ENCODE measurements at places on chromosomes 7 and 10. TPM values are rescaled to one million over a fixed set of nuclear protein-coding genes. Genes with fewer than 3 reads are reported as not detected.

Gene AOC1
- total RNA-seq = not detected

Gene FAM25A
- 40.0 TPM for total RNA-seq

Gene TSPAN13
- total RNA-seq = 13.8 TPM

Gene ITPRID1
- not detected for total RNA-seq

Gene SAP25
- total RNA-seq = 2.9 TPM

DNA sequence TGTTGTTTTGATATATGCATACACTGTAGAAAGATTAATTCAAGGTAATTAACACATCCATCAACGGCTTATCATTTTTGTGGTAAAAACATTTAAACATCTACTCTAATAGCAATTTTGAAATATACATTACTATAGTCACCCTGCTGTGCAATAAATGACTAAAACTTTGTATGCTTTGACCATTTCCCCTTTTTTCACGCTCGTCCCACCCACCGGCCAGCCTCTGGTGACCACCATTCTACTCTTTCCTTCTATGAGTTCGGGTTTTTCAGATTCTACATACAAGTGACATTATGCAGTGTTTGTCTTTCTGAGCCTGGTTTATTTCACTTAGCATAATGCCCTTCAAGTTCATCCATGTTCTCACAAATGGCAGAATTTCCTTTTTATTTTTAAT is 21.3 kb downstream of the CYCS start:
- H3K4me1 ChIP-seq = no peaks in the 10 kb centered on the region
- H3K4me3 ChIP-seq = no peak overlapping the region
- H3K27me3 ChIP-seq = no peaks in the 10 kb centered on the region
- DNase-seq = no peak
- no peaks in the 10 kb centered on the region for H3K36me3 ChIP-seq

DNA sequence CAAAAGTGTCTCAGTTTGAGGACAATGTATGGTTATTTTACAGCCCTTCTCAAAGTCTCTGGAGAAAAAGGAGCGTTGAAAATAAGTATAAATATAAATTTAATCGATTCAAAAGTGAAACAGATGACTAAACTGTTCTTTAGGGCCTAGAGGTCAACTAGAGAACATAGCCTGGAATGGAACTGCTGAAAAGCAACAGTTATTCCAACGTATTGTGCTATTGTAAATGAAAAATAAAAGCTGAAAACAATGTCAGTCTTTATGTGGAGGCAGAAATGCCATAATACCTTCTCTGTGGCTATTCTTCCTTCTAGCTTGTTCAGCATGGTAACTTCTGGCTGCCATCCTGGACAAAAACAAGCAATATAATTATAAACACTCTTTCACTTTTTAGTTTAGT is 362.5 kb downstream of the ARL4A start:
- no peaks in the 10 kb centered on the region for H3K27me3 ChIP-seq
- H3K4me3 ChIP-seq = no peak overlapping the region
- no peak for DNase-seq
- no peaks in the 10 kb centered on the region for H3K4me1 ChIP-seq
- H3K36me3 ChIP-seq = no peaks in the 10 kb centered on the region
- H3K27ac ChIP-seq = no peak overlapping the region

DNA sequence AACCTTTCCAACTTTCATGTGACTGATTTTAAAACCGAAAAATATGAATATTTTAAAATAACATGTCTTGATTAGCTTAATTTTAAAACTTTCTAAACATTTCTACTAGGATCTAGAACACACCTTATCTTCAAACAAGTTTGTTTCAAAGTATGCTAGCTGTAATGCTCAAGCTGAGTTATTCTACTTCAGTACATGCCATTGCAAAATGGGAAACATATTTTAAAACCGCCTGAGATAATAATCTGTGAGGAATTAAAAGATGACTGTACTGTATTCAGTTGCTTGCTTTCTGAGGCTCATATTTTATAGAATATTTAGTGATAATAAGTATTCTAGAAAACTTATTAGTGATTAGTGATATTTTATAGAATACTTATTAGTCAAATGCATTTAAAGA is 99.6 kb downstream of the LMBR1 start:
- H3K27ac ChIP-seq = no peak overlapping the region
- DNase-seq = no peak
- H3K4me1 ChIP-seq = no peaks in the 10 kb centered on the region

DNA sequence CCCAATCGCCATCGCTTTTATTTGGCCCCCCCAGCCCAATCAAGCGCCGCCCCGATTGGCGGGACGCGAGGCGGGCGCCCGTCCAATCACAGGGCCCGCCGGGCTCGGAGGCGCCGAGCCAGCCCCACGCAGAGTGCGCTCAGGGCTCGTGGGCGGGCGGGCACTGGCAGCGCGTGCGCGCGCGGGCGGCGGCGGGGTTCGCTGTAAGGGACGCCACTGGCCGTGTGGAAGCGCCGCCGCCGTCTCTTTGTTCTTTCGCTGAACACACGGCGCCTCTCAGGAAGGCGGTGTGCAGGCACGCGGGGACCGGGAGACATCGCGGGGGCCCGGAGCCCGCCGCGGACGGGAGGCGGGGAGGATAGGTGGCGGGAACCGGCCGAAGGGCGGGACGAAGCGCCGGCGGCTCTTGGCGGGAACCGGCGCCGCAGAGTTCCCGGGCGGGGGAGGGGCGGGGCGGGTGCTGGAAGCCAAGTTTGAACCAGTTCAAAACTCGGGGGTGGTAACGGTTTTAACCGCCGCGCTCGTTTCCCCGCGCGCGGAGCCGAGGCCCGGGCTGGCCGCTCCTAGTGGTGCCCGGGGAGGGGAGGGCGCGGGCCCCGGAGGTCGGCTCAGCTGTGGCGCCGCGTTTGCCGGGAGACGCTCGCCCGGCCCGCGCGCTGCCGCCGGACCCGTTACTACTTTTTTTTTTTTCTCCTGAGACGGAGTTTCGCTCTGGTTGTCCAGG is 370 bp upstream of the EZH2 start:
- no peaks in the 10 kb centered on the region for H3K27me3 ChIP-seq
- peak; percentile 93 for DNase-seq
- H3K27ac ChIP-seq = peak overlapping the region; percentile 84
- H3K4me1 ChIP-seq = peaks cover 18% of the 10 kb centered on the region
- H3K4me3 ChIP-seq = peak overlapping the region; percentile 99
- H3K36me3 ChIP-seq = no peaks in the 10 kb centered on the region

Measured in vagina (tissue), 2 donors.